ENCODE measurements at places on chromosomes 6 and 20. TPM values are rescaled to one million over a fixed set of nuclear protein-coding genes. Genes with fewer than 3 reads are reported as not detected.
A peak's percentile ranks its signal among the peaks of the same experiment; 100 is the strongest.

- DNase-seq, result peak; percentile 68
These were observed 878 bp downstream of the HLA-C start for GRCh38 chr6:31270788-31271640.

GRCh38 chr20:3621111-3621510, 42.1 kb downstream of the GFRA4 start:
- peak; percentile 61 for DNase-seq

- no peak for DNase-seq
These were observed 6.7 kb downstream of the PCED1A start for GRCh38 chr20:2833761-2834160.

- no peak for DNase-seq
These were observed 60.1 kb downstream of the QKI start for GRCh38 chr6:163474581-163474980.

DNA sequence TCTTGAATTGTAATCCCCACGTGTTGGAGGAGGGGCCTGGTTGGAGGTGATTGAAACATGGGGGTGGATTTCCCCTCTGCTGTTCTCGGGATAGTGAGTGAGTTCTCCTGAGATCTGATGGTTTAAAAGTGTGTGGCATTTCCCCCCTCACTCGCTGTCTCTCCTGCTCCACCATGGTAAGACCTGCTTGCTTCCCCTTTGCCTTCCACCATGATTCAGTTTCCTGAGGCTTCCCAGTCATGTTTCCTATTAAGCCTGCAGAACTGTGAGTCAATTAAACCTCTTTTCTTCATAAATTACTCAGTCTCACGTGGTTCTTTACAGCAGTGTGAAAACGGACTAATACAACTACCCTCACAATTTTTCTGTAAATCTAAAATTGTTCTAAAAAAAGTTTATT, 26.8 kb upstream of the FAM184A start:
- DNase-seq, result no peak

GRCh38 chr6:36827261-36828079, 11.8 kb downstream of the CPNE5 start:
- DNase-seq, result no peak

DNA sequence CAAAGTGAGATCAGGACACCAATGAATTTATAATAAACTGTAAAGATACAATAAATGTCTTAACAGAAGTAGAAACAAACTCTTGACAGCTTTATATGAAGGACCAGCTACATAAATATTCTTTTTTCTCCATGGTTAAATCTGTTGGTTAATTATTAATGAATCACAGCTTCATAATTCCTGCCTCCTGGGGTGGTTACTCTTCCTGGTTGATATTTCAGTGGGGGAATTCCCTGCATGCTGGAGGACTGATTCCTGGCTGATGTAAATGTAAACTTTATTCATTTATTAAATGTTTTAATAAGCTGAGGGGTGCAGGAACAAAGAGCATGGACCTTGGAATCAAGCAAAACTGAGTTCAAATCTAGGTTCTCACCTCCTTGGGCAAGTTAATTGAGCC, 16.2 kb upstream of the RCAN2 start:
- no peak for DNase-seq

GRCh38 chr20:36344517-36345132, 38.5 kb downstream of the DLGAP4 start:
- DNase-seq, result peak; percentile 95

PDSS2 gene
- total RNA-seq, result 14.5 TPM
